Activated CD8-positive, alpha-beta memory T cell treated with anti-CD3 and anti-CD28 coated beads for 1 hour (primary cell): ENCODE measurements at places on chromosomes 3 and 15.

DNA sequence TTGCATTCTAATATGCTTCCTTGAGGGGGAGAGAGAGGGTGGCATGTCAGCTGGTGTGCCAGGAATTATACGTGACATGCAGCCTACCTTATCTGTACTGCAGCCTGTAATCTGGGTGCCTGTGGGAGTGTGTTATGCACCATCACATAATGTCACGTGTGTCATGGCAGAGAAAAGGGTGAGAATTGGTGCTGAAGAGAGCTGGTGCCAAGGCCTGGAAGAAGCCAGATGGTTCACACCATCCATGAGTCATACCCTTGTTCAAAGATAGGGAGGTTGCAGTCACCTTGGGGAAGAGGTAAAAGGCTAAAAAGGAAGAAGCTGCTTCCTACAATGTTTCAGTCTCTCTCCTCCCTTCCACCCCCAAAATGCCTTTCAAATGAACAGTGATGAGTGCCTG, 5.3 kb downstream of the BRPF1 start:
- DNase-seq, result no peak

DNA sequence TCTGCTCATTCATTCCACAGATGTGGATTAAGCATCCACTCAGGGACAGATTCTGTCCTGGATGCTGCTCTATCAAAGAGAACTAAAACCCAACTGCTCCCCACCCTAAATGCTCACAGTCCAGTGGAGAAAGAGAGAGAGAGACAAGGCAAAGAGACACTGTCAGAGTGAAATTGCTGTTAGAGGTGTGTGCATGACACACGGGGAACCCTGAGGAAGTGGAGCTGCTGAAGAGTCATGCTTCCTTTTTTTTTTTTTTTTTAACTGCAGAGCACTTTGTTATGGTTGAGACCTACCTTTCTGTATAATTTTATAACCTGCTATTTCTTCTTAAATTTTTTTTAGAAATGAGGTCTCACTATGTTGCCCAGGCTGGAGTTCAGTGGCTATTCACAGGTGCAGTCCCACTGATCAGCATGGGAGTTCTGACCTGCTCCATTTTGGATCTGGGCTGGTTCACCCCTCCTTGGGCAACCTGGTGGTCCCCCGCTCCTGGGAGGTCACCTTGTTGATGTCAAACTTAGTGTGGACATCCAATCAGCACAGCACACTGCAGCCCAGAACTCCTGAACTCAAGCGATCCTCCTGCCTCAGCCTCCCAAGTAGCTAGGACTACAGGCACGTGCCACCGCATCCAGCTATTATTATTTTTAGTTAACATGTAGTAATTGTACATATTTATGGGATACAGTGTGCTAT, 18.2 kb upstream of the PSTPIP1 start:
- DNase-seq, result no peak

- DNase-seq, result no peak
These were observed 27.3 kb downstream of the PARP16 start for GRCh38 chr15:65259367-65259797.

GRCh38 chr15:84982301-84982920, 755 bp downstream of the PDE8A start:
- no peak for DNase-seq

GRCh38 chr3:28699283-28699682, 350.7 kb upstream of the AZI2 start:
- DNase-seq, result no peak

GRCh38 chr15:25797936-25798901, 64.9 kb downstream of the ATP10A start:
- no peak for DNase-seq

GRCh38 chr3:3801494-3801841, 2.2 kb downstream of the LRRN1 start:
- DNase-seq, result no peak

DNA sequence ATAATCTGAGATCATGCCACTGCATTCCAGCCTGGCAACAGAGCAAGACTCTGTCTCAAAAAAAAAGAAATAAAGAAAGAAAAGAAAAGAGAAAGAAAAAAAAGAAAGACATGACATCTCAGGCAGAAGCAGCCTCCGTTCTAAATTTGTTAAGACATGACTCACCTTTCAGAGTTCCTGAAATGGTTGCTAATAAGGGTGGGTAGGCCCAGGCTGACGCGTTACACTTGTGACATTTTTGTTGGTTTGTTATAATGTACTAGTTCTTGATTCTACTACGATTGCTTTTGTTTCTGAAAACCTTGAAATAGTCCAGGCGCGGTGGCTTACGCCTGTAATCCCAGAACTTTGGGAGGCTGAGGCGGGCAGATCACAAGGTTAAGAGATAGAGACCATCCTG, 21.0 kb downstream of the SLC25A20 start:
- DNase-seq, result no peak

DNA sequence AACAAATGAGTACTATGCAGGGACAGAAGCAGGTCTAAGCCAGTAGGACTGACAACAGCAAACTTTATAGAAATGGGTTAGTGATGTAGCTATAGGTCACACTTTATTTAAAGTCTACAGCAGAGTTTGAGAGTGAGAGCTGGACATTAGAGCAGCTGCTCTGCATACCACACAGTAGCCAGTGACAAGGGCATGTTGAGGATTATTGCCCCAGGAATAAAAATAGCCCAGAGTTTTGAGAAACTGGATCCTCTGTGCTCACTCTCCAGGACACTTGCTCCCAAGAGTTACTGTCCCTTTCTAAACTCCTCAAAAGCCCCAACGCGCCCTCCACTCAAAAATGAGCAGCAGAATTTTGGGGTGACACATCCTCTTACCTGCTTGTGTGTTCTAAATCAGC, 21.1 kb downstream of the LRTM1 start:
- no peak for DNase-seq

DNA sequence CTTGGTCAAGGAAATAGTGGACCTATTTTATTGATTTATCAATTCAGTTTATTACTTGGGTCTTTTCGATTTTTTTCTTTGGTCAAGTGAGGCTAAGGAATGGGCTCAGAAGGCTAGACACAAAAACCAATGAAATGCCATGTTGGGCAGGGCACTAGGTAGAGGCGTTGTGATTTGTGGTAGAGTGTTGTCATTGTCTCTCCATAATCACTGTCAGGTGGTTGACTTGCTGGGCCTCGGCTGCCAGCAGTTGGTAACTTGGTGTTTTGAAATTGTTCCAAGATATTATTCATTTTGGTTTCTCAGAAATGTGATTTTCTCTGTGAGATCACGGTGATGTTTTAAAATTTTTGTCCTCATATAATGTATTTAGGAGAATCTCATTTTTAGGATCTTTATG, 173.6 kb downstream of the KLHL25 start:
- no peak for DNase-seq

DNA sequence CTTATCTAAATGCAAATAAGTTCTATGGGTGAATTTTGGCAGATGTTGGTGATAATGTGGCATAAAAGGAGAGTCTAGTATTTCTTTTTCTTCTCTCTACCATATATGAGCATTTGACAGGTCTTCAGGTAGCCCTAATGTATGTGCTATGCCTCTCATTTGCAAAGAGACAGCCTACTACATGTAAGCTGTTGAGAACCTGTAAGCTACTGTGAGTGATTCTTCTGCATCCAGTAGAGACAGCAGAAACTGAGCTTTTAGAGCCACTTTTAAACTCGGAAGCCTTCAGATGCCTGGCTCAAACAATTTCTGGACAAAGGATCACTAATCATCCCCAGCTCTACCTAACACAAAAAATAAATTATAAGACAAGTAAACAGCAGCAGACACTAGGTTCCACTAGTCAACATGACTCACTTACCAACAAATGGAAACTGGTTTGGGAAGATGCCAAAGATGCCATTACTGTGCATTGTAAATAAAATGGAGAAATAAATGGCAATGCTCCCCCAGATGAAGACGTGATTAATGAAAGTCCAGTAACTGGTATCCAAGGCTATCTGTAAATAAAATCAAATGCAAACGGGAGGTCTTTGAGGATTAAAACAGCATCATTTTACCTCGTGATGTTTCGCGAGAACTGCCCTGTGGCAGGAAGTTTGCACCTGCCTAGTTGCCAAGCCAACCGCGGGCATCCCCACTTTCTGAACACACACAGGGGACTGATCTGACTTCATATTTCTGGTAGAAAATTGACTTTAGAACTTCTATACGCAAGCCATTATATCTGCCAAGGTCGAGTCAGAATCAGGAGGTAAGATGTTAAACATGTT, 245.3 kb downstream of the DTWD1 start:
- no peak for DNase-seq

GRCh38 chr15:32682977-32683630, 34.7 kb upstream of the GREM1 start:
- no peak for DNase-seq

GRCh38 chr3:152381881-152382295, 113.2 kb downstream of the MBNL1 start:
- DNase-seq, result no peak

DNA sequence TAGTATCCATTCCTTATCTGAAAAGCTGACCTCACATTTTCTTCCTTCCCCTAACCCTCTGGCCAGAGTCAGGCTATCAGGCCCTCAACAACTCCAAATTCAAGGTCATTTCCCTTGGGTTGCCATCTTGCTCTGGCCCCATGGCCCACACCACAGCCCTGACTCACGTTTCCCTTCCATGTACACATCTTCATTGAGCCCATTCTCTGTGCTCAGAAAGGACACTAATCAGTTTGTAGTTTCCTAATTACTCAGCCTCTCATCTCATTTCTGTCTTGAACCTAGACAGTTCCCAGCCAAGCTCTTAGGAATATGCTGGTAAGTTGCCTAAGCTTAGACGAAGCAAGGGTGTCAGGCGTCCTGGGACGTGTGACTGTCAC, 14.9 kb downstream of the TGM5 start:
- DNase-seq, result no peak

DNA sequence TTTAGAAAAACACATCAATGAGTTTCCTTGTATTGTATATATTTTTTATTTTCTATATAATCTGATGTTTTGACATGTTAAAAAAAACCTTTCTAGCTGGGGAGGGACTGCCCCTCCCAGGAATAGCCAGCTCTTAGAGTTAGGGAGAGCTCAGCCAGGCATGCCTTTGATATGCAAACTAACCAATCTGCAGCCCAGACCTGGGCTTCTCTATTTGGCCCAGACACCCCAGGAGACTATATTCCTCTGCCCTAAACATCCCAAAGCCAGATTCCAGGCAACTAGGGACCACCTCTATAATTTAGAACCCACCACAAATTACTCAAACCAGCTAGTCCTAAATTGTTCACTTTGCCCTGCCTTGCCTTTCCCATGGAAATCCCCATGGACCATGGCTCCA, 390.9 kb upstream of the ADAMTS9 start:
- DNase-seq, result no peak

- no peak for DNase-seq
These were observed 11.9 kb upstream of the PKM start for GRCh38 chr15:72242775-72243370.

GRCh38 chr3:159128628-159129027, 326.8 kb downstream of the MFSD1 start:
- no peak for DNase-seq
